Glutamatergic neuron (in vitro differentiated cells): ENCODE measurements at places on chromosomes 6 and 20. TPM values are rescaled to one million over a fixed set of nuclear protein-coding genes. Genes with fewer than 3 reads are reported as not detected.

DNA sequence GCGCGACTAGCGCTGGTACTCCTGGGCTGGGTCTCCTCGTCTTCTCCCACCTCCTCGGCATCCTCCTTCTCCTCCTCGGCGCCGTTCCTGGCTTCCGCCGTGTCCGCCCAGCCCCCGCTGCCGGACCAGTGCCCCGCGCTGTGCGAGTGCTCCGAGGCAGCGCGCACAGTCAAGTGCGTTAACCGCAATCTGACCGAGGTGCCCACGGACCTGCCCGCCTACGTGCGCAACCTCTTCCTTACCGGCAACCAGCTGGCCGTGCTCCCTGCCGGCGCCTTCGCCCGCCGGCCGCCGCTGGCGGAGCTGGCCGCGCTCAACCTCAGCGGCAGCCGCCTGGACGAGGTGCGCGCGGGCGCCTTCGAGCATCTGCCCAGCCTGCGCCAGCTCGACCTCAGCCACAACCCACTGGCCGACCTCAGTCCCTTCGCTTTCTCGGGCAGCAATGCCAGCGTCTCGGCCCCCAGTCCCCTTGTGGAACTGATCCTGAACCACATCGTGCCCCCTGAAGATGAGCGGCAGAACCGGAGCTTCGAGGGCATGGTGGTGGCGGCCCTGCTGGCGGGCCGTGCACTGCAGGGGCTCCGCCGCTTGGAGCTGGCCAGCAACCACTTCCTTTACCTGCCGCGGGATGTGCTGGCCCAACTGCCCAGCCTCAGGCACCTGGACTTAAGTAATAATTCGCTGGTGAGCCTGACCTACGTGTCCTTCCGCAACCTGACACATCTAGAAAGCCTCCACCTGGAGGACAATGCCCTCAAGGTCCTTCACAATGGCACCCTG, 1.6 kb downstream of the TPBG start:
- peak; percentile 69 for DNase-seq
- peaks cover 5% of the 10 kb centered on the region for H3K4me1 ChIP-seq
- peaks cover 11% of the 10 kb centered on the region for H3K27me3 ChIP-seq
- no peak overlapping the region for H3K27ac ChIP-seq
- H3K4me3 ChIP-seq: peak overlapping the region; percentile 85
- H3K36me3 ChIP-seq: no peaks in the 10 kb centered on the region

- no peak overlapping the region for H3K4me3 ChIP-seq
- no peaks in the 10 kb centered on the region for H3K36me3 ChIP-seq
- H3K27ac ChIP-seq: no peak overlapping the region
- peaks cover 7% of the 10 kb centered on the region for H3K4me1 ChIP-seq
Observed at GRCh38 chr6:32933661-32934085, 7.2 kb downstream of the HLA-DMB start.

DNA sequence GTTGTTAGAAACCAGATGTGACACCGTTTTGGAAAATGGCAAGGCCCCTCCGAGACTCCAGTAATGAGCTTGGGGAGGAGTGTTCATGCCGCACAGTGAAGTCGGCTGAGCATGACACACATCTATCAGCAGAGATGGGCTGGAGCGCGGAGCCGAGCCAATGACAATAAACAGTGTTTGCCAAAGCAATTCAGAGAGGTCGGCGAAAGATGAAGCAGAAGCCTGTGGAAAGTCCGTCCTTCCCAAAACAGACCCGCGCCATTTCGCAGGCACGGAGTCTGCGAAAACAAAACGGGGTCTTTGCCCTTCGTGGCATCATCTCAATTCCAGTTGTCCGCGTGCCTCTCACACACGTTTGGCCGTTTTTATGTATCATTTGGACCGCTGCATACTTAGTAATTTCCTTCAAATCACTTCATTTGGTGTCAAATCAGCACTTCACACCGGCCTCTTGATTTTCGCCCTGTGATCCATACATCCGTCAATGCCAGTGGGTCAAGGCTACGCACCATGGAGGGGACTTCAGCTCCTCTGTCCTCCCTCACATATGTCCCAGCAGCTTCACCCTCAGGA, 71.3 kb downstream of the SULF2 start:
- H3K4me1 ChIP-seq: peaks cover 10% of the 10 kb centered on the region
- H3K4me3 ChIP-seq: no peak overlapping the region
- no peak for DNase-seq
- peaks cover 4% of the 10 kb centered on the region for H3K36me3 ChIP-seq

DNA sequence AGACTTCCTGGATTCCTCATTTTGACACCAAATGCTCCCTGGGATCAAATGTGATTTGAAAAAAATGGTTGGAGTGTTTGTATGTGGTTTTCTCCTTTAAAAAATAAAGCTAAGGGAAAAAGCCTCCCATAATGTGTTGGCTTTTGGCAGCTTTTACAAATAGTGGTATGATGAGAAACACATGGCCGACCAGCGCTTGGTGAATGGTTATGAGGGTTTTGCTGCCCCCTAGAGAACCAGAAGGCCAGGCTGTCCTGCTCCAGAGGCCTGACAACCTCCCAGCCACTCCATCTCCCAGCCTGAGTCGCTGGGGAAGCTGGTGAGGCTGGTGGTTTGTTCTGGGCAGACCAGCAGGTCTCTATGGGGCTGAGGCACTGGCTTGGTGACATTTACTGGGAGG, 69.3 kb downstream of the CLIC5 start:
- no peak for DNase-seq
- no peaks in the 10 kb centered on the region for H3K4me1 ChIP-seq
- no peaks in the 10 kb centered on the region for H3K36me3 ChIP-seq
- no peak overlapping the region for H3K4me3 ChIP-seq
- no peaks in the 10 kb centered on the region for H3K27me3 ChIP-seq
- H3K27ac ChIP-seq: no peak overlapping the region

GRCh38 chr6:41092421-41093140, 19.8 kb downstream of the NFYA start:
- H3K4me3 ChIP-seq: no peak overlapping the region
- no peaks in the 10 kb centered on the region for H3K36me3 ChIP-seq
- H3K27me3 ChIP-seq: no peaks in the 10 kb centered on the region

- no peaks in the 10 kb centered on the region for H3K4me1 ChIP-seq
- H3K4me3 ChIP-seq: no peak overlapping the region
- no peak overlapping the region for H3K27ac ChIP-seq
- H3K27me3 ChIP-seq: no peaks in the 10 kb centered on the region
- H3K36me3 ChIP-seq: no peaks in the 10 kb centered on the region
Observed at GRCh38 chr6:146950351-146950835, 253.8 kb upstream of the STXBP5 start.

DNA sequence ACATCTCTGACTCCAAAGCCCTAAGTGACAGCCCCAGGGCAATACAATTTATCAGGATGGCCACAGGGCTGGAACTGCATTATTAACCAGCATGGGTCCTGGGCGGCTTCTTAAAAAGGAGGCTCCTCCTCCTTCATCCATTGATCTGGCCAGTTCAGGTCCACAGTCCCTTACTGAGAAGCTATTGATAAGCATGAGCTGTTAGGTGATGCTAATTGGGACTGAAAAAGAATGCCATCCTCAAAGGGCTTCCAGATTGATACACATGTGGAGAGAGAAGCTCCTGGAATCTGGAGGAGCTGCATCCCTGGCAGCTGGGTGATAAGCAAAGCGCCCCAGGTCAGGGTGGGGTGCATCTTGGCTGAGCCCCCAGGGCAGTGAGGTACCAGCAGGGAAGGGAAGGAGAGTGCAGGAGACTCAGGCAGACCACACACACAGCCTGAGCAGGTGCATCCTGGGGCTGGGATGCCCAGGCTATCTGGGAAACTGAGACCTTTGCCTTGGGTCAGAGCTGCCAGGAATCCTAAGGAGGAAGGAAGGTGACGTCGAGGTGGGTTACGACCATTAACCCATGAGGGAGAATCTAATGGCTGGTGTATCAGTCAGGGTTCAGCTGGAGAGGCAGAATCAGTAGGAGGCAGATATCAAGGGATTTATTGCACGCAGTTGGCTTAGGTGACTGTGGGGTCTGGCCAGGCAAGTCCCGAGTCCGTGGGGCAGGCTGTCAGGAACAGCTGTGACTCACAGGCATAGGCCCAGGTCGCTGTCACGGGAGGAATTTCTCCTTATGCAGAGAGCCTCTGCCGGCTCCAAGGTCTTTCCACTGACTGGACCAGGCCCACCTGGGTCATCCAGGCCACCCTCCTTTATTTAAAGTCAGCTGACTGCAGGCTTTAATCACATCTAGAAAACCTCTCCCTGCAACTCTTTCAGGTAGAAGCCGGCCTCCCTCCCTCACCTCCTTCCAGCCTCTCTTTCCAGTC, 261.2 kb downstream of the BMP7 start:
- peaks cover 3% of the 10 kb centered on the region for H3K27me3 ChIP-seq
- peaks cover 18% of the 10 kb centered on the region for H3K4me1 ChIP-seq
- H3K36me3 ChIP-seq: peaks cover under 1% of the 10 kb centered on the region
- DNase-seq: no peak
- H3K4me3 ChIP-seq: no peak overlapping the region

DNA sequence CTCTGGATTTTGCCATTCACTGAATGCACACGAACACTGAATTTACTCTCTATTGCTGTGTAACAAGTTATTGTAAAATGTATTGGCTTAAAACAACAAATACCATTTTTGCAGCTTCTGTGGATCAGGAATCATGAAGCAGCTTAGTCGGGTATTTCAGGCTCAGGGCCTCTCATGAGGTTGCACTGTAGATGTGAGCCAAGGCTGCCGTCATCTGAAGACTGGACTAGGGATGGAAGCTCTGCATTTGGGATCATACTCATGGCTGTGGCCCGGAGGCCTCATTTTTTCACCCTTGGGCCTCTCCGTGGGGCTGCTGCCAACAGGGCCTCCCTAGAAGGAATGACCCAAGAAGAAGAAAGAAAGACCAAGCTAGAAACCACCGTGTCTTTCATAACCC, 492.4 kb upstream of the CDH4 start:
- no peaks in the 10 kb centered on the region for H3K27me3 ChIP-seq
- no peaks in the 10 kb centered on the region for H3K4me1 ChIP-seq
- no peaks in the 10 kb centered on the region for H3K36me3 ChIP-seq
- no peak overlapping the region for H3K27ac ChIP-seq
- DNase-seq: no peak

DNA sequence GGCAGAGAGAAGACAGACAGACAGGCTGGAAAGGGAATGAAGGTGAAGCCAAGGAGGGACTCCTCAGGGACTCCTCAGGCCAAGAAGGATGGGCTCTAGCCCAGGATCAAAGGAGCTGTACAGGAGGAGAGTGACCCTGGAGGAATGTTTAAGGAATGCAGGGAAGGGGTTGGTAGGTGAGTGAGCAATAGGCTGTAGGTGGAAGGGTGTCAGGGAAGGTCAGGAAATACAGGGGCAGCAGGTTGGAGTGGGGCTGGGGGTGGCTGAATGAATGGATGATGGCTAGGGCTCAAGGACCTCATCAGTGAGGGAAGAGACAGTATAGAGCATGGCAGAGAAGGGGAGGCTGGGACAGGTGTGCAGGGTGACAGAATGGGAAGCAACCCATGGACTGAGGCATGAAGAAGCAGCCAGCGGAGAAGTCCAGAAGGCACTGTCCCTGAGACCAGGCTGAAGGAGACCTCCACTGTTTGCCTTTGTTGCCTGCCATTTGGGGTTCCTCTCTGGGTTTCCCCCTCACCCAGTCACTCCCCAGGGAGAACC, 13.2 kb downstream of the SYNGAP1 start:
- H3K4me3 ChIP-seq: peak overlapping the region; percentile 59
- H3K4me1 ChIP-seq: peaks cover 45% of the 10 kb centered on the region
- no peaks in the 10 kb centered on the region for H3K36me3 ChIP-seq
- no peak for DNase-seq

- no peak overlapping the region for H3K4me3 ChIP-seq
- no peak for DNase-seq
Observed at GRCh38 chr6:12555267-12555666, 161.3 kb upstream of the PHACTR1 start.

DNA sequence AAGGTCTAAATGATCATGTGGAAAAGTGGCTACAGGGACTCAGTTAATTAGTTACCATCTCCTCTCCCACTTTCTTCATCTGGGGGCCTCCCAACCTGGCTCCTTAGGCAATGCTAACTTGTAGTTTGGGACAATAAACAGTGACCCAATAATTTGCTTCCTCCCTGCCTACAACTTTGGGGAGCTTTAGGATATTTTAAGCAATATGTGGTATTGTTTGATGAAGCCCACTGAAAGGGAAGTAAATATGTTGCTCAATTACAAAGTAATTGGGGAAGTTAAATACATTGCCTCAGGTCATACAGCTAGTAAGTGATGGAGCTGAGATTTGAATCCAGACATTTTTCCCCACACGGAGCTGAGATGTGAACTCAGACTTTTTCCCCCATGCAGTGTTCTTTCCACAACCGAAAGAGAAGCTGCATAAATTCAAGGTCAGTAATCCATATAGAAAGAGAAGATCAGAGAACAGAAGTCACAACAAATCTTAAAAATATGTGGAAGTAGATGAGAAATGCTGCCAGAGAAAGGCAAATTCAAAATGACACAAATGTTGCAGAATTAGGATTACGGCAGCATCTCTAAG, 26.6 kb downstream of the ZHX3 start:
- no peaks in the 10 kb centered on the region for H3K4me1 ChIP-seq
- H3K27ac ChIP-seq: no peak overlapping the region
- H3K4me3 ChIP-seq: no peak overlapping the region
- no peak for DNase-seq
- peaks cover 4% of the 10 kb centered on the region for H3K27me3 ChIP-seq

GRCh38 chr6:167221400-167222201, 63.8 kb upstream of the GPR31 start:
- DNase-seq: no peak
- H3K27ac ChIP-seq: no peak overlapping the region
- peaks cover 15% of the 10 kb centered on the region for H3K4me1 ChIP-seq
- H3K4me3 ChIP-seq: no peak overlapping the region
- no peaks in the 10 kb centered on the region for H3K36me3 ChIP-seq

GRCh38 chr6:157322792-157323254, 496 bp downstream of the TMEM242 start:
- peak overlapping the region; percentile 99 for H3K4me3 ChIP-seq
- peak; percentile 84 for DNase-seq
- peaks cover under 1% of the 10 kb centered on the region for H3K36me3 ChIP-seq
- H3K27ac ChIP-seq: peak overlapping the region; percentile 98

DNA sequence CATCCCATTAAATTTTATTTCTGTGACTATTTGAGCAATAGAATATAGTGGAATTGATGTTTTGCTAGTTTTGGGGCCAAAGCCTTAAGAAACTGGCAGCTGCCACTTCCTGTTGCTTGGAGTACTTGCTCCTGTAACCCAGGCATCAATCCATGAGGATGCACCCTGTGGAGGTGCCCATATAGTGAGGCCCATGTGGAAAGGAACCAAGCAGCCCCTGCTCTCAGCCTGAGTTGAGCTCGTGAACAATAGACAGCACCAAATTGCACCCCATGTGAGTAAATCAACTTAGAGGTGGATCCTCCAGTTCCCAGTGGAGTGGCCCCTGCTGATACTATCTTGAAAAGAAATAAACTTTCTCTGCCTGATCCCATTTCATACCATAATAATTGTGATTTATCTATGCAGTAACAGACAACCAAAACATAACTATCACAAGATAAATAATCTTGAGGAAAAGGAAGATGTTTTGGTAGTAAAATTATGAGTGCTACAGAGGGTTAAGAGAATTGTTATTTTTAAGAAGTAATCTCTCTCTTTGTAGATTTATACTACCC, 481.9 kb downstream of the TBC1D32 start:
- no peaks in the 10 kb centered on the region for H3K36me3 ChIP-seq
- H3K27me3 ChIP-seq: no peaks in the 10 kb centered on the region
- no peak for DNase-seq
- H3K4me1 ChIP-seq: peaks cover 4% of the 10 kb centered on the region

LINC00237 gene
- total RNA-seq: not detected

AKAP7 gene
- 5.3 TPM for total RNA-seq

NTSR1 gene
- 4.0 TPM for total RNA-seq

DCBLD1 gene
- total RNA-seq: 25.1 TPM

SPATA25 gene
- 1.2 TPM for total RNA-seq

MAD2L1BP gene
- 38.8 TPM for total RNA-seq

ALDH8A1 gene
- 1.8 TPM for total RNA-seq

NOX3 gene
- not detected for total RNA-seq

RNF182 gene
- 1.8 TPM for total RNA-seq

RAET1L gene
- not detected for total RNA-seq

PACSIN1 gene
- 0.47 TPM for total RNA-seq

SLC2A4RG gene
- total RNA-seq: 47.9 TPM

TRERF1 gene
- total RNA-seq: 12.8 TPM

TMEM14B gene
- 62.3 TPM for total RNA-seq

KCNQ2 gene
- total RNA-seq: 354 TPM
